ENCODE measurements at places on chromosomes 7 and 10. TPM values are rescaled to one million over a fixed set of nuclear protein-coding genes. Genes with fewer than 3 reads are reported as not detected.

OR2A1 gene
- not detected for total RNA-seq

BZW2 gene
- 21.3 TPM for total RNA-seq

AGR2 gene
- total RNA-seq = not detected

STEAP1B gene
- 1.8 TPM for total RNA-seq
